Stimulated activated CD8-positive, alpha-beta memory T cell treated with anti-CD3 and anti-CD28 coated beads, Interleukin-2, amount 100 ng/mL, for 48 hours (primary cell): ENCODE measurements at places on chromosomes 1 and 21.

GRCh38 chr1:164058198-164058597, 500.8 kb upstream of the PBX1 start:
- no peak for DNase-seq

GRCh38 chr1:45009956-45010854, 919 bp downstream of the HECTD3 start:
- DNase-seq: no peak

DNA sequence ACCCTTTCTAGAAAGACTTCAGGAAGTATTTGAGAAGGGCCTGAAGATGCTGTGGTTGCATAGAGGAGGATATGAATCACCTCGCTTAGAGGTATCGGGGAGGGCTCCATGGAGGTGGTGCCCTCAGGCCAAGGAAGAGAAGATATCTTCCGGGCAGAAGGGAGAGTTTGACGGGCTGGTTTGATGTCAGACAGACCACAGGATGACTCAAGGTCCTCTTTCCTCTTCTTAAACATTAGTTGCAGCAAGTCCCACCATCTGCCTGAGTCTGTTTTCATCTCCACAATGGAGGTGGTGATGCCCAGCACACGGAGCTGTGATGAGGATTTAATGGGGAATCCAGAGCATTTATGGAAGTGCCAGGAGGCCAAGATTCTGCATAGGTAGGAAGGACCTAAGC, 25.1 kb upstream of the RUNX3 start:
- peak; percentile 65 for DNase-seq

GRCh38 chr1:46133181-46133658, 791 bp upstream of the PIK3R3 start:
- DNase-seq: peak; percentile 28

DNA sequence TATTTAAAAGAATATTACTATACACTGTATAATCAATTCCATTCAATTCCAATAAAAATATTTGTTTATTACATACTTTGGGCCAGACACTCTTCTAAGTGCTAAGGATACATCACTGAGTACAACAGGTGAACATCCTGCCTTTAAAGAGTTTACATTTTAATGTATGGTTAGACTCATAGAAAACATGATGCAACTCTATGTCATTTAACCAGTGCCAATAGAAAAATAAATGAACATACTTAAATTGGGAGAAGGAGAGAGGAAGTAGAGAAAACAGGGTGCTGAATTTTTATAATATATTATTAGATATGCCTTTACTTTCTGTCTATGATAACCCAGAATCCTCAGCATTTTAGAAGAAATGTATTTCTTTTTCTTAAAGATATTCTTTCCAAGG, 119.2 kb downstream of the TSEN15 start:
- DNase-seq: no peak

DNA sequence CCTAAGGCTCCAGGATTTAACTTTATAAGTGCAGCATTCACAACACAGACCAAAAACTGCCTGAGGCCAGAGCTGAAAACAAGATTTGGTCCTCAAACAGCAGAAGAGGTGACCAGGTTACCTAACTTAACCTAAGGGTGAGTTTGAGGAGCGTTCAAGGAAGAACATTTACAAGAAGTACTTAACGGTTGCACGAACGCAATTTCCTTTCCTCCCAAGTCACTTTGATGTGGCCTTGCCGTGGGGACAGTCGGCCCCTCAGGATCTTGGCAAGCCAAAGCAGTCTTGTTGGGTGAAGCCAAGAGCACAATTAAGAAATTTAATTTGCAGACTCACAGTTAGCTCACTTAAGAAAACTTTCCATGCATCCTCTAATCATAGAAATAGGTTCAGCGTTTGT, 202.6 kb upstream of the COA6 start:
- DNase-seq: no peak

DNA sequence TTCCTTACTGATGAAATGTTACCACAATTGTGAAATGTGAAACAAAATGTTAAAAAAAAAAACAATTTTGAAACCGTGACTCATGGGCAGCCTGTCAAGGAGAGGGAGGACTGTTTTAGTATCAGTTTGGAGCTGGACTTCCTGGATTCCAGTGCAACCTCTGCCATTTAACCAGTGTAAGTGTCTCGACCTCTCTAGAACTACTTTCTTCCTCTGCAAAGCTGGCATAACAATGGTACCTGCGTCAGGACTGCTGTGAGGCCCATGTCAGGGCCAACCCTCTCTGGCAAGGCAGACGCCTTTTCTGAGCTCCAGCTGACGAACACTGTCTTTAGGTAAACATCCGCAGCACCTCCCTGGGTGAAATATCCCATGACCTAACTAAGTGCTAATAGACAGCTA, 20.9 kb downstream of the URB1 start:
- DNase-seq: no peak

DNA sequence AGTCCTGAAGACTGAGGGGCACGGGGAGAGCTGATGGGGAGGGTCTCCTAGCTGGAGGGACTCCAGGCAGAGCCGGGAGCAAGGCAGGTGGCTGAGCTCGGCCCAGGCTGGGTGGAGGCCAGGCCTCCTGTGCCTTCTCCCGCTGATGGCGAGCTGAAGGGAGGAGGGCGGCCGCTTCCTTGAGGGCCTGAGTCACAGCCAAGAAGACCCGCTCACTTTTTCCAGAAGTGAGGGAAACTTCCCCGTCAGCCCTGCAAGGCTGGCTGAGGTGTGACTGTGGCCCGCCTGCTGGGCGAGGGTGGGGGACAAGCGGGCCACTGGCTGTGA, 1.7 kb upstream of the VWA1 start:
- DNase-seq: peak; percentile 56

GRCh38 chr1:184393962-184394361, 7.1 kb downstream of the C1orf21 start:
- no peak for DNase-seq

DNA sequence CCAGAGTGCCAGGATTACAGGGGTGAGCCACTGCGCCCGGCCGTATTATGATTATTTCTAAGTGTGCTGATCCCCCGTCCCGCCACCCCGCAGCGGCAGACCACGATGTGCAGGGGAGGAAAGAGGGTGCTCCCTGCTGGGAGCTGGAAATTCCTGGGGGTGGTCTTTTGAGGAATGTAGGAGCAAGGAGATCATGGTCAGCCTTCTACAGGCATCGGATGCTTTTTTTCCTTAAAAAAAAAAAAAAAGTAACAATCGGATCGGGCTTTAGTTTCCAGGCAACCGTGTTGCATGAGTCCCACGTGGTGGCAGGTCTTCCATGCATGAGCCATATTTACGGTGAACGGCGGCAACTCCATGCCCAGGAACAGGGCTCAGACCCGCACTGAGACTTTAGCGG, 74.2 kb upstream of the COX20 start:
- DNase-seq: no peak

GRCh38 chr1:211738691-211739301, 63.4 kb upstream of the NEK2 start:
- no peak for DNase-seq

GRCh38 chr1:154459080-154459479, 42.9 kb upstream of the TDRD10 start:
- no peak for DNase-seq

GRCh38 chr1:91564888-91565701, 64.4 kb downstream of the CDC7 start:
- no peak for DNase-seq

DNA sequence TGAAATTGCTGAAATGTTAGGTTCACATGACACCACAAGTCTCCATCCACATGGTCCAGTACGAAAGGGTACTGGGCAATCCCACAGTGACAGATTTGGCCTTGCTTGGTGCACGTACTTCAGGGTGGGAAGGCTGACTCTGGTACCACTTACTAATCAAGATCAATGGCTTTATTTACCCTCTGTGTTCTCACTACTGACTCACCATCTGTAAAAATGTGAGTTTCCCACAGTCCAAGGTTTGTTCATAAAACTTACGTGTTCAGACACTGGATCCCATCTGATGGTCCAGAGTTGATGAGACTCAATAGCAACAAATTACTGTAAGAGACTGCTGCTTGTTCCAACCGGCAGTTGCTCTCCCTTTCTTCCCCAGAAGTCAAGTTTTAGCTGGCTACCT, 231.7 kb downstream of the LMX1A start:
- DNase-seq: no peak

DNA sequence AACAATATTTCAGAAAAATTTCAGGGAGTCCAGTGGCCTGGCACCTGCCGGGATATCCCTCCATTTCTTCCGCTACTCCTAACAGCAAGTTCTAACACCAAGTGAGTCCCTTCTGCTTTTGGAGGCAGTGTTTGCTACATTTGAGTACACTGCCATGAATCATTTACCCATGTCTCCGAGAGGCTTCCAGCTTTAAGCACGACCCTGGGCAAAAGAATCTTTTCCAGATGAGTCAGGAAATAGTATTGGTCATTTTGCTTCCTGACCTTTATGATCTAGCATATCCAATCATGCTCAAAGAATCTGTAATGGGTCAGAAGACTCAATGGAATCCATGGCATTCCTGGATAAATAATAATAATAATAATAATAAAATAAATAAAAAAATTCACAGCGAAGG, 60.7 kb upstream of the FMN2 start:
- DNase-seq: no peak

GRCh38 chr1:245608271-245608670, 453.5 kb downstream of the KIF26B start:
- DNase-seq: no peak

GRCh38 chr1:158181577-158181922, 855 bp downstream of the CD1D start:
- no peak for DNase-seq

DNA sequence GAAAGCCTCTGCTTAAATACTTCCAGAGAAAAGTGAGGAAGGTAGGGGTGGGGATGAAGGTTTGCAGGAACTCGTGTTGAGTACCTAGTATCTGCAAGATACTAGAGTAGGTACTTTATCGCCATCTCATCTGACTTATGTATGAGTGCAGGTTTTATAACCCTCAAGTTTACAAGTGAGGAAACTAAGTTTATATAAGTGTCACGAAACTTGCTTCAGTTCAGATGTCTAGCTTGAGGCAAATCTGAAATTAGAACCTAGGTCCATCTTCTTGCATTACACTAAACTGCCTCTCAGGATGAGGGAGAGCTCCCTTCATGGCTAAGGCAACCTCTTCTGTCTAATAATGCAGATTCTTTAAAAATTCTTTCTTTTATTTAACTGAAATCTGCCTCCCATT, 43.5 kb downstream of the NFIA start:
- no peak for DNase-seq

GRCh38 chr1:54314696-54315095, 91.5 kb downstream of the SSBP3 start:
- DNase-seq: no peak

- no peak for DNase-seq
Measured at GRCh38 chr1:115558275-115558674, 83.5 kb upstream of the VANGL1 start.

DNA sequence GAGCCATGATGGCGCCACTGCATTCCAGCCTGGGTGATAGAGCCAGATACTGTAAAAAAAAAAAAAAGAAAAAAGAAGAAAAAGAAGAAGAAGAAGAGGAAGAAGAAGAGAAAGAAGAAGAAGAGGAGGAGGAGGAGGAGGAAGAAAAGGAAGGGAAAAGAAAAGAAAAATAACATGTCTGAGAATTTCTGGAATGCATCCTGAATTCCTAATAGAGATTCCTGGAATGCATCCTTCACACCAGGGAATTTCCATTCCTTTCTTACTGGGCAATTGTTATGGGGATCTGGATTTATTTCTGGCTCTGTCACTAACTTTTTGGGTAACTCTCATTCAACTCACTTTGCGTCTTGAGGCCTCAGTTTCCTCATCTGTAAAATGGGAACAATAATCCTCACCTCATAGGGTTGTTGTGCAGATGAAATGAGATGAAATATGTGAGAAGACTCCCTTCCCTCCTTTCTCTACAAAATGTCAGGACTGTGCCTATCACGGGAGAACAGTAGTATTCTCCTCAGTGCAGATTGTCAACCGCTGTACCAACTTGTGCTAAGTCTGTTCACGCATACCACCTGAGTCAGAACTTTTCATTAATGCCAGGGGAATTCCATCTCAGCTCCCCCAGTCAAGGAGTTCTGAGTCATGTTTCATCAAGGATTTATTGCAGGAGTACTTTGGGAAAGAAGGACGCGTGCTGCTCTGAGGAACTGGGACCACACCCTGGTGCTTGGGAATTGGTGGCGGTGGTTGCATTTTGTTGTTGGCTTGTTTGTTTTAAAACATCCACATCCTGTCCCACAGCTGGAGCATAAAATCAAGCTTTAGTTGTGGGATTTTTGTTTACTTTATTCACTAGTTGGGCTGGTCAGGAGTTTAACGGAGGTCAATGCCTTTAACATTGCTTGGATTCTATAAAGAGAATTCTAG, 42.4 kb upstream of the ROR1 start:
- DNase-seq: no peak

GRCh38 chr1:190484045-190484444, 6.4 kb upstream of the BRINP3 start:
- no peak for DNase-seq

DNA sequence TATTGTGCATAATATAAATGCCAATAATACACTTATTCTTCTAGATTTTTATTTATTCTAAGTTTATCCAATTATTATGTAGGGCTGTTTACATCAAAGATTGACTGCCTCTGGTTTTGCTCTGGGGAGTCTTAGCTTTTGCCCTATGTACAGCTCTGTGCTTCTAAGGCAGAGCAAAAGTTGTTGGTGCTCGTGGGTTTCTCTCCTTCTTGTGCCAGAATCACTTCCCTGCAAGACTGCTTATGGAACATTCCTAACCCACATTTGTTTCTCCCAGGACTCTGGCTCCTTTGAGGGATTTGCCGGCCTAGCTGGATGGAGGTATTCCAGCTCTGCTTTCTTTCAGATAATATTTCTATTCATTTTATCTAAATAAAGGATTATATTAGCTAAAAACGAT, 849.1 kb downstream of the USP25 start:
- no peak for DNase-seq

DNA sequence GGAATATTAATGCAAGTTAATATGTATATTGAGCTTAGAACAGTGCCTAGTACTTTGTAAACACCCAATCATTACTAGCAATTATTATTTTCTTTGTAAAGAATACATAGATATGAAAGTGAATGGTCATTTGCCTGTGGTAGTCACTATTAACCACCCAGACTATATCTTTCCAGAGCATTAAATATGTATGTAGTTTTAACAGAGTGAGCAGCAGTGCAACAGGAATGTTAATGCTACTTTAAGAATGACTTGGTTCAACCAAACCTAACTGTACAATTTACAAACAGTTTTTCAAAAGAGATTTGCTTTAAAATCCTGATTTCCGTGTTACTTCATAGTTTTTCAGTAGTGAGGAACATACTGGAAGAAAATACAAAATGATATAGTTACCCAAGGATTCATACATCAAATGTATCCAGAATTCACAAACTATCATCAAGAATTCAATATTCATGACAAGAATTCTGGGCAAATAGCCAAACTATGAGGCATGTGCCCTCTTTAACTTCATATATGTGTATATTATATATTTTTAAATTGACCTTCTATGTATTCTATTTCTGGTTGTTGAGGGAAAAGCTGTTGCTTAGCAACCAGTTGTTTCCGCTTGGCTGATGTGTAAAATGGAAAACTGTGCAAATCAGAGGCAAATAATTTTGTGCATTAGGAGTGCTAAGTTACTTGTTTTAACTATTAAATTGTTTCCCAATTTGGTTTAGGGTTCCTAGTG, 34.9 kb upstream of the IVNS1ABP start:
- DNase-seq: no peak
